NCI-H1092 (cell line): ENCODE measurements at places on chromosomes 2 and 18.

DNA sequence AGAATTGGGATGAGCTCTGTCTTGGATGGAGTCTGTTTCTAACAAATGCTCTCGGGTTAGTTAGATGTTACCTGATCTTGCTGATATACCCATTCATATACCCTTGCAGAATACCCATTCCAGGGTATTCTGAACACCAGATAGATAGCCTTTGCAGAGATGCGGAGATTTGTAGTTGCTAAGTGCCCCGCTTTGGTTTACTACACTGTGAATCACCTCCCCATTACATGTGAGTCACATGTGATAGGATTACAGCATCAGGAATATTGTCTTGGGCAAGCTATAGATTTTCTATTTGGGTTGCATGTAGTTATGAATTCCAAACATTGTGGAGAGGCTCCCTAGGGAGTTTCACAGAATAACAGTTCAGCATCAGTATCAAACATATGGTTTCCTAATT is 3.8 kb downstream of the VSNL1 start:
- no peak for DNase-seq

- DNase-seq: no peak
These were observed 306.7 kb upstream of the CCDC68 start for GRCh38 chr18:55265984-55266383.

- DNase-seq: no peak
These were observed 55.3 kb upstream of the SETBP1 start for GRCh38 chr18:44625386-44625785.

- no peak for DNase-seq
These were observed 62.6 kb downstream of the KCTD18 start for GRCh38 chr2:200447139-200447855.

DNA sequence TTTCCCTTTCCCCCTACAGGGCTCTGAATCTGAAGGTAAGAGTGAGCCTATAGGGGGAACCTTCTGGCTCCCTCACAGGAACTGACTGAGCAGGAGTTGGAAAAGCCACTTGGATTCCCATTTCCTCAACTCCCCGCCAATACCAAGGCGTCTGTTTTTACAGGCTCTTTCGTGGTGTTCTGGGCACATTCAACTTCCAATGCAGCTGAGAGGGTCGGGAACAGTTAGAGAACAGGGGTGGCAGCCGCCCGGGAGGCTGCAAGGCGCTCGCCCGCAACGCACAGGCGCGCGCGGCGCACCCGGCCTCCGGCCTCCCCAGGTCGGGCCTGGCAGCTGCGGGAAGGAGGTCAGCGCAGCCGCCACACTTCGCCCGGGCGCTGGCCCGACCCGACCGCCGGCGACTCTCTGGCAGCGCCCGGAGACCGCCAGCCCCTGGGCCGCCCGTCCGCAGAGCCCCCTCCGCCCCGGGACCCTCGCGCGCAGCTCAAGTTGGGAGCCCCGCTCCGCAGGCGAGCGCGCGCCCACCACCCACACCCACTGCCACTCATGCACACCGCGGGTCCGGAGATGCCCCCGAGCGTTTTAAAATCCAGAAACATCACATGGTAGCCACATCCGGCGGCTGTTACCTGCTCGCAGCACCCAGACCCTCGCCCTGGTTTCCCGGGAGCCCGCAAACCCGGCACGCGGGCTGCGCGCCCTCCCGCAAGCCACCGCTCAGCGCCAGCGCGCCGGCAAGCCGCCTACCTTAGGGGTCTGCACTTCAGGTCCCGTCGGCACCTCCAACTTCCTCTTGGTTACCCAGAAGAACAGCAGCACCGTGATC is 816 bp downstream of the GALNT14 start:
- no peak for DNase-seq

GRCh38 chr2:215548714-215549113 is 112.8 kb upstream of the FN1 start:
- DNase-seq: no peak

DNA sequence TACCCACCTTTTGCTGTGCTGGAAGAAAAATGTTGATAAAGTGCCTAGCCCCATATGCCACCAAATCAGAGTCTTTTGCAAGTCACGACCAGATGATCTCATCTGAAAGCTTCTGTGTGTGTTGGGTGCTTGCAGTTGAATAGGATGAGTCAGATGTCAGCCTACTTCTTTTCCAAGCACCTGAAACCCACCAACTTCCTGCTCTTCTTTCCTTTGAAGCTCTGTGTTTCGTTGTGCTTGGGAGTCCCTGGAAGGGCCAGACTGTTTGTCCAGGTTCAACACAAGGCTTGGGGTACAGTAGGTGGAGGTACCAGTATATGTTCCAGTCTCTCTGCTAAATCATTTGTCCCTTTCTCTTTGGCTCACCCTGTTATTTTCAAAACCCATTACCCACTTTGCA is 36.8 kb upstream of the LCLAT1 start:
- no peak for DNase-seq

GRCh38 chr2:133940134-133940533 is 313.7 kb upstream of the MGAT5 start:
- DNase-seq: no peak

- no peak for DNase-seq
These were observed 1.0 kb downstream of the UBR3 start for GRCh38 chr2:169828141-169828811.

- DNase-seq: no peak
These were observed 9.6 kb upstream of the DPYSL5 start for GRCh38 chr2:26838121-26838906.

GRCh38 chr2:85019121-85019520 is 48.2 kb downstream of the KCMF1 start:
- no peak for DNase-seq

DNA sequence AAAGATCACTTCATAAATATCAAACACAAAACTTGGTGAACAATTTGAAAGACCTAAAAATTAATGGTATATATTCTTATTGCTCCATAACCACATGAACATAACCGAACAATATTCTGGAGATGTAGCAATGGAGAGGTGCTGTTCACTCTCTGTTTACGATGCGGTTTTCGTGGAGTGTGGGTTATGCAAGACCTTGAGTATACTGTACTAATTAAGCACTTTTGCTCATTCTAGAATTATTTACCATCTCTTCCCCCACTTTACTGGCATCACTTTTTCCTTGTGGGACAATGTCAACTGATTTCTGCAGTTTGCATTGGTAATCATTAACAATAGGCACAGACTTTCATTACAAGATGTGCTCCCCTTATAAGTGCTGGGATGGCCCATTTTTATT is 97.6 kb downstream of the RAPH1 start:
- DNase-seq: no peak

DNA sequence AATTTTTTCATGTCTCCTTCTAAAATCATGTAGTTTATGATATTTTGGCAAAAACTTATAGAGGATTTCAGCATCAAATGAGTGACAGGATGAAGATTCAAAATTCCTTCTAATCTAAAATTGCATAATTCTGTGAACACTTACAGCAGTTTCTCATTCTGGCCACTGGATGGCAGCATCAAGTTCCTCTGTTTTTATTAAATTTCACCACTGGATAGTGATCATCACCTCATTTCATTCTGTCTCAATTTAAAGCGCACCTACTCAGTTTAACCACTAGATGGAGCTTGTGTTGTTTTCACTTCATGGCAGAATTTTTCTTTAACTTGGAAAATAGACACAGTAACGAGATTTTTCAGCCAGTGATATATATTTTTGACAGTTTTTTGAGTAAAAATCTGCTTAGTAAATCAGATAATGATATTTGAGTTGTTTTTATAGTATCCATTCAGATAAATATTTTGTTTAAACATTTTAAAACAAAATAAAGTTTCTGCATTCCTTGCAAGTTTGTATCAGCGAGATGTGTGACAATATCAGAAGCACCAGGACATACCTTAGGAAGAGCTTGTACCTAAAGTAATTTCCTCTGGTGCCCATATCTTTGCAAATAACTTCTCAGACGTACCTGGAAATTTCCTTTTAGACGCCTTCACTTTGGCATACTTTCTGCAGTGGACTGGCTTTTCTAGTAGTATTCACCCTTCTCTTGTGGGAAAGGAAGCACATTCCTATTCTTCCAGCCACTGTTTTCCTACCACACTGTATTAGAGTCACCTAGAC is 94.7 kb upstream of the ARHGAP15 start:
- peak; percentile 47 for DNase-seq

- DNase-seq: no peak
These were observed 364.3 kb upstream of the LRP1B start for GRCh38 chr2:142495141-142495540.

GRCh38 chr2:127427376-127428056 is 9.3 kb downstream of the PROC start:
- DNase-seq: no peak

GRCh38 chr18:75607701-75608100 is 180.2 kb upstream of the SMIM21 start:
- no peak for DNase-seq

- no peak for DNase-seq
These were observed 231.5 kb downstream of the PRKCE start for GRCh38 chr2:45882707-45883602.
